Ammon's horn (tissue), 1 donor: ENCODE measurements at places on chromosomes 7 and 10.

GRCh38 chr10:62726142-62726541 lies 78.4 kb upstream of the ADO start:
- DNase-seq, result no peak

- no peak for DNase-seq
Measured at GRCh38 chr7:23454881-23455526, 15.3 kb downstream of the IGF2BP3 start.

DNA sequence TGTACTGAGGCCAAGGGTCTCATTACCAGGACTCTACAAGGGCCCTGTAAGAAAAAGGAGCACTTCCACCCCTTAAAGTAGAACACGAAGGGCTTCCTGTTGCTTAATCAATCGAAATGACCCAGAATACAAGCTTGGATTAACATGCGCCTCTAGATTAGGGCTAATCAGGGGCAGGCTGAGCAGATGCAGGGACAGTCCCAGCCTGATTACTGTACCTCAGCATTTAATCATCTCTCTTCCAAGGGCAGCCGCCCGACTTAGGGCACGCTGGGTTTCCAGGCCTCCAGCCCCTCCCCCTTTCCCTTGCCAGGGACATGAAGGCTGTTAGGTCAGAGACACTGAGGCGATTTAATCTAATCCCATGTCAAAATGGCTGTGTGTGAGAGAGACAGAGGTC lies 138.6 kb downstream of the NRF1 start:
- DNase-seq, result no peak

DNA sequence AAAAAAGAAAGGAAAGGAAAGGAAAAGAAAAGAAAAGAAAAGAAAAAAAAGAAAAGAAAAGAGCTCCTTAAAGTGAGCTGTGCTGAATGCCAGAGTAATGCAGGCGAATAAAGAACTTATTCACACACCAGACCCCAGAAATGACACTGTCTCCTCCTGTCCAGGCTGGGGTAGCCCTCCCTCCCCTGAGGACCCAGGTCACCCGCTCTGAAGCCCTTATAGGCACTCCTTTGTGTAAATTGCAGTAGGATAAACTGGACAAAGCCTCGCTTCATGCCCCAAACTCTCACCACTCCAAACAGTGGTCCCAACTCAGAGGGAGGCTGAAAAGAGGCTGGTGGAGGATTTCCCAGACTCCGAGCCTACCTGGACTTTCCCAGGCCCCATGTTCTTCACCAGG lies 46.3 kb downstream of the PKD1L1 start:
- no peak for DNase-seq

GRCh38 chr7:78280276-78280675 lies 481.7 kb downstream of the PHTF2 start:
- no peak for DNase-seq

- no peak for DNase-seq
Measured at GRCh38 chr10:99329304-99329553, at the start of gene CNNM1. CNNM1 (plus strand) TSS chr10:99329356; CDS start chr10:99329388, 32 bp downstream.

GRCh38 chr10:22753786-22754185 lies 39.4 kb upstream of the PIP4K2A start:
- no peak for DNase-seq

DNA sequence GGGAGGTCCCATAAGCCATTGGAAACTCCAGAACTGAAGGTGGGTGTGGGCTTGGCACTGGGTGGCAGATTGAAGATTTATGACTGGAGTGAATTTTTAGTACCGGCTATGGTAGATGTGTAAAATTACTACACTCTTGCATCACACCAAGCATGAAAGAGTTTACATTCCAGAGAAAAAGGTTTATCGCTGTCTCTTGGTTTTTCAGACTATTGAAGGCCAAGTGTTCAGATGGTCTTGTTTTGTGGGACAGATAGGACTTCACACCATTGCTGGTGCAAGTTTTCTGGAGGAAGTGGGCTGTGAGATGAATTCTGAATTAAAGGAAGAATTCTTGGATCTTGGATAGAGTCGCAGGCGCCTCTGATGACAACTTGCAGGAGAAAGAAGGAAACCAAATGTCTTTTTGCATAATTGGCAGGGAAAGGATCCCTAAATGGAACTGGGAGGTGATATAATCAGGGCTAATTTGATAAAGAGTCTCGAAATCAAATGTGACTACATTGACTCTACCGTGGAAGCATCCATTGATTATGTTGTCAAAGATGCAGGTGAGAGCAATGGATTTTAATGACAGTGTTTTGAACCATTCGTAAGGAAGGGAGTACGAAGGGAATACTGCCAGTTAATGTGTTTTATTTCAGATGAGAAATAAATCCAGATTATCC lies 14.2 kb upstream of the NMT2 start:
- no peak for DNase-seq

GRCh38 chr7:36905841-36906240 lies 181.5 kb upstream of the AOAH start:
- no peak for DNase-seq

DNA sequence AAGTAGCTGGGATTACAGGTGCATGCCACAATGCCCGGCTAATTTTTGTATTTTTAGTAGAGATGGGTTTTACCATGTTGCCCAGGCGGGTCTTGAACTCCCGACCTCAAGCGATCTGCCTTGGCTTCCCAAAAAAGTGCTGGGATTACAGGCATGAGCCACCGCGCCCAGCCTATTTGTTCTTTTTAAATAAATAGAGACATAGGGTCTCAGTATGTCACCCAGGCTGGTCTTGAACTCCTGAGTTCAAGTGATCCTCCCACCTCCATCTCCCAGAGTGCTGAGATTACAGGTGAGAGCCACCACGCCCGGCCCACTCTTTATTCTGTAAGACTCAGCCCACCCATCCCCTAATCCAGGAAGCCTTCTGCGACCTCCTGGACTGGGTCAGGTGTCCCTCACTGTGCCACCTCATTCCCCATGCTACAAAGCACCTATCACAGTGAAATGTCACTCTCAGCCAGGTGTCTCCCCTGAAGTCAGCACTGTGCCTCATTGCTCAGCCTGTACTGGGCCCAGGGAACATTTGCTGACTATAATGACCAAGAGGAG lies 2.8 kb downstream of the TMEM120A start:
- DNase-seq, result no peak
